ENCODE measurements at places on chromosomes 1 and 21.
A peak's percentile ranks its signal among the peaks of the same experiment; 100 is the strongest.

GRCh38 chr21:26140164-26140579, 30.4 kb downstream of the APP start:
- DNase-seq = no peak

DNA sequence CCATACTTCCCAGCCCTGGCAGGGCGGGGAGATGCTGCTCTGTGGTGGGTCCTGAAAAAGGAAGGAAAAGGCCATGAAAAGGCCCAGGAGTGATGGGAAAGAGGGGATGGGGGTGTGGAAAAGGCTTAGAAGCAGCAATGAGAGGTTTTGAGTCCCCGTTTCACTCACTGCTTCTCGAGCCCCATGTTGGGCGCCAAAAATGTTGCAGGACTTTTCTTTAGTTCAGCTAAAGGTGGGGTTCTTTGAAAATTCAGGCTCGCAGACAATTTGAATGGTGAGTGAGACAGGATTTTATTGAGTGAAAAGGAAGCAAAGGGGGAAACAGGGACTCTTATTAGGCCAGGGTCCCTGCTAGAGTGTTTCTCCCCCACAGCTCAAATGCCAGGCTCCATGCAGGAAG, 93.1 kb downstream of the MRPS6 start:
- DNase-seq = no peak

GRCh38 chr1:168187177-168187576, 8.4 kb downstream of the TIPRL start:
- no peak for DNase-seq

- no peak for DNase-seq
Measured at GRCh38 chr1:23478896-23479665, 4.9 kb downstream of the ASAP3 start.

- no peak for DNase-seq
Measured at GRCh38 chr1:49163031-49163430, 386.3 kb upstream of the BEND5 start.

- no peak for DNase-seq
Measured at GRCh38 chr1:46152016-46152415, 19.6 kb upstream of the PIK3R3 start.

GRCh38 chr1:201254625-201255478, 28.5 kb upstream of the PKP1 start:
- DNase-seq = peak; percentile 32

- no peak for DNase-seq
Measured at GRCh38 chr1:210850556-210850955, 283.4 kb downstream of the KCNH1 start.

- peak; percentile 27 for DNase-seq
Measured at GRCh38 chr1:20717452-20718342, at the start of gene KIF17. Gene KIF17 (minus strand): TSS chr1:20718007. CDS start chr1:20717706, 301 bp downstream.

DNA sequence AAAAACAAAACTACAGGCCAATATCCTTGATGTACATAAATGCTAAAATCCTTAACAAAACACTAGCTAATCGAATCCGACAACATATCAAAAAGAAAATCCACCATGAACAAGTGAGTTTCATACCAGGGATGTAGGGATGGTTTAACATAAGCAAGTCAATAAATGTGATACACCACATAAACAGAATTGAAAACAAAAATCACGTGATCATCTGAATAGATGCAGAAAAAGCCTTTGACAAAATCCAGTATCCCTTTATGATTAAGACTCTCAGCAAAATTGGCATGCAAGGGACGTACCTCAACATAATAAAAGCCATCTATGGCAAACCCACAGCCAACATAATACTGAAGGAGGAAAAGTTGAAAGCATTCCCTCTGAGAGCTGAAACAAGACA, 466.1 kb downstream of the BRINP3 start:
- DNase-seq = no peak

- no peak for DNase-seq
Measured at GRCh38 chr1:31936981-31937299, 1.2 kb downstream of the PTP4A2 start.

DNA sequence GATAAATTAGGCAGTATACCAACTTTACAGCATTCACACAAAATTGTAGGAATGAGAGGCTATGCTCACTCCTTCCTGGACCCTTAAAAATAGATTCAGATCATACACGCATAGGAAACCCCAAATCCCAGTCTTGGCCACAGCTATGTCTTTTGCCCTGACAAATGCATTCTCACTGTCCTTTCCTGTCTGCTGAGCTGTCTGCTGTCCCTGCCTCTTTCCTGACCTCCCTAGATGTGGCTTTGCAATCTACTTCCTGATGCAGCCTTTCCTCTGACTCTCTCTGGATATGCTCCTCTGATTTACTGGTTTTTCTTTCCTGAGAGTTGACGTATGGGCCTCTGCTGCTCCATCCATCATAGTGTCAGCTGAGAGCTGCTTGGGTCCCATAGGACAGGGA, 59.8 kb upstream of the SLC35F3 start:
- DNase-seq = no peak

- no peak for DNase-seq
Measured at GRCh38 chr1:73943270-73943669, 254.7 kb downstream of the LRRIQ3 start.

- no peak for DNase-seq
Measured at GRCh38 chr1:245483247-245483646, 328.5 kb downstream of the KIF26B start.

GRCh38 chr1:190001187-190001586, 476.5 kb downstream of the BRINP3 start:
- no peak for DNase-seq

- DNase-seq = no peak
Measured at GRCh38 chr21:38417726-38418125, 80.6 kb downstream of the ERG start.

GRCh38 chr1:38670544-38671122, 188.9 kb downstream of the RRAGC start:
- DNase-seq = no peak

Data from stimulated activated CD8-positive, alpha-beta memory T cell treated with anti-CD3 and anti-CD28 coated beads, Interleukin-12 subunit alpha, Interleukin-12 subunit beta, amount 100 ng/mL, for 1 hour (primary cell).